ENCODE measurements at places on chromosomes 6 and 20.

DNA sequence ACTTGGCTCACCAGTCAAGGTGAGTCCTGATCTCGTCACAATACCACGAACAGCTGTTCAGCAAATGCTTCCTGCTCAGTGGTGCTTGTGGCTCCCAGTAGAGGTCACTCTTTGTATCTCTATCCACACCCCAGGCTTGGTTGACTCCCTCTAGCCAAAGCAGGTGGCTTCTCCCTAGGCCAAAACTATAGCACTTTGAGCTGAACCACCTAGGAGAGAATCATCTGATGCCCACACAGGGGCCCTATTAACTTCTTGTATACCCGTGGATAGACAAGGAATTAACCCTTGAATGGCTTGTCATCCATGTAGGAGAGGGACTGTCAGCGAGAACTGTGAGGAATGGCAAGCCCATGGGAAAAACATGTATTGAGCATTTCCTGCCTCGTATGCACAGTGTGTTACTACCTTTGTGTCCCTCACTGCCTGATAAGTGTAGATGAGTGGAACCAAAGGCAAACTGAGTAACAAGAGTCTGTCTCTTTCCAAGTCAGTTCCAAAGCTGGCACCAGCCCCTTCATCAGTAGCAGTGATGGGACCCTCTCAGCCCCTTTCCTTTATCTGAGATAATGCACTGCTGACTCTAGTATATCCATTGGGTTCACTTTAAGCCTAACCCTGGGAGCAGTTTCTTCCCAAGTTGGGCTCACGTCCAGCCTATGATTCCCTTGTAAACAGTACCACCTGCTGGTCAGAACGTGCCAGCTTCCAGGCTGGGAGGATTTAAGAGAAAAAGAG lies 42.5 kb downstream of the EIF2S2 start:
- DNase-seq: peak; percentile 71

DNA sequence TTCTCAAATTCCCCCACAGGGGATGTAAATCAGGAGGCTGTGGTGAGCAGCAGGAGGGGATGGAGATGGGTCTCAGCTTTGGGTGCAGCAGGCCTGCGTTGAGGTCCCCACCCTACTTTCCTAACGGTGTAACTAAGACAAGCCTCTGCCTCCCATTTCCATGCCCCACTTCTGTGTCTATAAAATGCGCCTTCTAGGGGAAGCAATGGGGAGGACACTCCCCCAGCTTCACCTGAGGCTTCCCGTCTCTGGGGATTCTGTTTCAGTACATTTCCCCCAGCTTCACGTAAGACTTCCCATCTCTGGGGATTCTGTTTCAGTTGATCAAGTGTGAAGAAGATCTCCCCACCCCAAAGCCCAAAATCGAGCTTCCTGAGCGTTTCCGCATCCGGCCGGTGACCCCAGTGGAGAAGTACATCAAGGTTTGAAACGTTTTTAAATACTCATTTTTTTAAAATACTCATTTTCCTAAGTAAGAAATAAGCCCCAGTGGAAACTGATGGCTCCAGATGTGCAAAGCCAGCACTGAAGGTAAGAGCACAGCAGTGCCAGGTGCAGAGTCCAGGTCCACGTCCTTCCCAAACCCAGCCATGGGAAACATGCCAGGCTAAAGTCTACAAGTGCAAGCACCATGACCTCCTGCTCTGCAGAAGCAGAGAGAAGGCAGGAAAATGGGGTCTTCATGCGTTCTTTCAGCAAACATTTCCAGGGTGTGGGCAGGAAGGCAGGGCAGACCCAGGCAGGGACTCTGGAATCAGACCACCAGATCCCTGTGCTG lies 73.1 kb downstream of the ANKRD60 start:
- DNase-seq: no peak

DNA sequence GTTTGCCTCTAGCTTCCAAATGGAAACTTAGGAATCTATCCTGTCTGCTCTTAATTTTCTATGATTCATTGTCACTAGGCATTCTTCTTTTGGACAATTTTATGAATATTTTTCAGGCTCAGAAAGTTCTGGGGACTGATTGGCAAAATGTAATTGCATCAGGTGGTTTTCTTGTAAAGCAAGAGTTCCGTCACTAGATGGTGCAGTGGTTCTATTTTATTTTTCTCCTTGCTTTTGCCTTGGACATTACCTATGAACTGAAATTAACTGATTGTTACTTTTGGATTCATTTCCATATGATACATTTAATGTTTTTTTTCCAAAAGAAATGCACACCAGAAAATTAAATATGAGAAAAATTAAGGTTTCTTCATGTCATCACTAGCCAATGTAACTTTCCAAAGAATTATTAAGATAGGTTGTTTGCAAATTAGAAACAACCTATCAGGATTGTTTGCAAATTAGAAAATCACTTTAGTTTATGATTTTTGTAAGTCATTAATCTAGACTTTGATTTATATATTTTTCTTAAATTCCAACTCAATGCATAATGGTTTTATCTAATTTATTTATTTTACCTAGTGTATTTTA lies 48.0 kb downstream of the TMEM170B start:
- peak; percentile 53 for DNase-seq

- DNase-seq: no peak
Measured at GRCh38 chr6:5403609-5404008, 142.3 kb downstream of the FARS2 start.

DNA sequence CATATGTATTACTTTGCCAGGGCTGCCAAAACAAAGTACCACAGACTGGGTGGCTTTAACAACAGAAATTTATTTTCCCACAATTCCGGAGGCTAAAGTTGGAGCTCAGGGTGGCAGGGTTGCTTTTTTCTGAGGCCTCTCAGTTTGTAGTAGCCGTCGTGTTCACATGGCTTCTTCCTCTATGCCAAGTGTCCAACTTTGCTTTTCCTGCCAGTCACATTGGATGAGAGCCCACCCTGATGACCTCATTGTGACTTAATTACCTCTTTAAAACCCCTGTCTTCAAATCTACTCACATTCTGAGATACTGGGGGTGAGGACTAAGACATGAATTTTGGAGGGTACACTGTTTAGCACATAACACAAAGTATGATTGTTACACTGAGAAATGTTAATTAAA lies 9.9 kb upstream of the ECT2L start:
- no peak for DNase-seq

DNA sequence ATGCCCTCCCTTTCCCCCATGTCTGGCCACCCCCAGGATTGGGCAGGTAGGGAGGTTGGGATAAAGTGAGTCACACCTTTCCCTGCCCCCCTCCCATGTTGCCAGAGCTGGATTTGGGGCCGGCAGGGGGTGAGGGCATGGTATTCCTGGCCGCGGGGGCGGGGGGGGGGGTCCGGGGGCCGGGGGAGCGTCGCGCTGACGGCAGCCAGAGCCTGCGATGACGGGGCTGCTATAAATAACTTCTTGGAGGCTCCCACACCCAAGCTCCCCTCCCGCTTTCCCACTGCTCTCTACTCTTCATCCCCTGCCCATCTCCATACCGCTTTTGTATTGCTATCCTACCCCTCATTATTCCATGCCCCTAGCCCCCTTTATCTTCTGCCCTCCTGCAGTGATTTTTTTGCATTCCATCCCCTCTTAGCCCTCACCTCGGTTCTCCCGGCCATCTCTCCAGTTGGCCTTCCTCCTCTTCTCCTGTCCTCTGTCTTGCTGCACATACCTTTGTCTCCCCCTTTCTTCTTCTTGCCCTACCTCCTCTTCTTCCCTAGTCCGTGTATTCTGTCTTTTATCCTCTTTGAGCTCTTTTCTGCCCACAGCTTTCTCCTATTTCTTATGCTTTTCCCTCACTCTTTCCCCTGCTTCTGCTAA lies 13.8 kb downstream of the SYNGAP1 start:
- DNase-seq: no peak

DNA sequence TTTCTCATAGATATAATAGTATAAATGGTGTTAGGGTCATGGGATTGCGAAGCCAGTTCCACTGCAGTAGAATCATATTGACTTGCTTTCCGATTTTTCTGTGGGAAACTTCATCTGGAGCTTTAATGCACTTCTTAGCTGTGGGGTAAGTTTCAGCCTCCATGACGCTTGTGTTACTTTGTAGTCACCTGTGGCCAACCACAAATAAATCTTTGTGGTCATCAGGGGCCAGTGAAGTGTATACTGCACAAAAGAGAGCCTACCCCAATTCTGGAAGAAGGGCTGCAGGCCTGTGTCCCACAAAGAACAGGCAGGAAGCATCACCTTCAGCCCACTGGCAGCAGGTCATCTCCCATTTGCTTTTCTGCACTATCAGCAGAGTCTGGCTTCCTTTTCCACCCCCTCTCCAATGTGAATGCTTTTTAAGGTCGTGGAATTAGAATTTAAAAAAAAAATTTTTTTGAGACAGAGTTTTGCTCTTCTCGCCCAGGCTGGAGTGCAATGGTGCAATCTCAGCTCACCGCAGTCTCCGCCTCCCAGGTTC lies 32.0 kb downstream of the MTHFD1L start:
- no peak for DNase-seq

DNA sequence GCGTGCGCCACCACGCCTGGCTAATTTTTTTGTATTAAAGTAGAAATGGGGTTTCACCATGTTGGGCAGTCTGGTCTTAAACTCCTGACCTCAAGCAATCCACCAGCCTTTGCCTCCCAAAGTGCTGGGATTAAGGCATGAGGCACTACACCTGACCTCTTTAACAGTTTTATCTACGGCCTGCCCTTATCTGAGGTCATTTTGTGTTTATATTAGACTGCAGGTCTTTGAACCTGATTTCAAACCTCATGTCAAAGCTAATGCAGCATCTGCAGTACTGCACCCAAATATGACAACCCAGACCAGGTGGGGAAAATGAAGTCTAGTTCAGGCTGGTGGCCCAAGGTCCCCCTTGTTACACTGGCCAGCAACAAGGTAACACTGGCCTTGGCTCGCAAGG lies 89.3 kb upstream of the ARMC2 start:
- DNase-seq: no peak

Data from RPMI8226 (cell line).